Vagina (tissue), 2 donors: ENCODE measurements at places on chromosomes 6 and 20.

- no peak for DNase-seq
Measured at GRCh38 chr20:54048481-54048880, 21.9 kb downstream of the BCAS1 start.

DNA sequence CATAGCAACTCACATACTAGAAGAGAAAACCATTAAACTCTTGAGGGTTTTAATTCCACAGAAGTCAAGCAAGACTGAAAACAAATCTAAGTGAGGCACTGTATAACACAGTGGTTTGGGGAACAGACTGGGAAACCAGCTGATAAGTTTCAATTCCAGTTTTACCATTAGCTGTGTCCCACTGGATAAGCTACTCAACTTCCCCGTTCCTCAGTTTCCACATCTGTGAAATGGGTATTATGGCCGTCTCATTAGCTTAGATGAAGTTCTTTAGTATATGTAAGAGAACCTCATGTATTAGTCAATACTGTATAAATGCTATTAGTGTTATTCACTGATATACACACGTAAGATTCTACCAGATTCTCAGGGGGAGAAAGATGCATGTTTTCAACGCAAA is 89.0 kb downstream of the ZFP64 start:
- DNase-seq: no peak

DNA sequence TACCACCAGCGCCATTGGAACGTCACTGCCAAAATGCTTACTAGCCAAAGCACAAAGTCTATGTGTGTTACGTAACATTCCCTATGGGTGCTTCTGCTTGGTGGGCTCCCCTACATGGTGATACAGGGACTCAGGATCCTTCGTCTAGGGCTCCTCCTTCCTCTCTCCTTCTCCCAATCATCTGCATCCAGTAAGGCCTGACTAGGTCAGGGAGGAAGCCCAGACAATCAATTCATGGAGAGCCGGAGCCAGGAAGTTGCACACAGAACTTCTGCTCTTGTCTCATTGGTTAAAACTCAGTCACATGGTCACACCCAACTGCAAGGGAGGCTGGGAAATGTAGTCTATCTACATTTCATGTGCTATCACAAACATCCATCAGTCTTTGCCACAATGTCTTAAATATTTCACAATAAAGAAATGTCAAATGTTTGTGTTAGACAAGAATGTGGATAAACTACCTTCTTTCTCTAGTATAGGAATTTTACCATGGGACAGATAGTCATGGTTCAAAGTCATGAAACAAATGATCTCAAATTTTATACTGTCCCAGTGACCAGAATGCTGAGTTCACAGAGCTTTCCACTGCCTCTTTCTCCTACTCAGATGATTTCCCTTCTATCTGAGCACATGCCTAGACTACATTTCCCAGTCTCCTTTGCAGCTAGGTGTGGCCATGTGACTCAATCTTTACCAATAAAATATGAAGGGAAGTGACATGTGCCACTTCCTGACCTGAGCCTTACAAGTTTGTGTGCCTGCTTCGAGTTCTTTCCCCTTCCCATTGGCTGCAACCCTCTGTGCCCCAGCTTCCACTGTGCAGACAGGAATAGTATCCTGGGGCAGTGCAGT is 9.3 kb upstream of the KCNK15 start:
- no peak for DNase-seq

GRCh38 chr6:22529866-22530265 is 39.5 kb upstream of the HDGFL1 start:
- DNase-seq: no peak

DNA sequence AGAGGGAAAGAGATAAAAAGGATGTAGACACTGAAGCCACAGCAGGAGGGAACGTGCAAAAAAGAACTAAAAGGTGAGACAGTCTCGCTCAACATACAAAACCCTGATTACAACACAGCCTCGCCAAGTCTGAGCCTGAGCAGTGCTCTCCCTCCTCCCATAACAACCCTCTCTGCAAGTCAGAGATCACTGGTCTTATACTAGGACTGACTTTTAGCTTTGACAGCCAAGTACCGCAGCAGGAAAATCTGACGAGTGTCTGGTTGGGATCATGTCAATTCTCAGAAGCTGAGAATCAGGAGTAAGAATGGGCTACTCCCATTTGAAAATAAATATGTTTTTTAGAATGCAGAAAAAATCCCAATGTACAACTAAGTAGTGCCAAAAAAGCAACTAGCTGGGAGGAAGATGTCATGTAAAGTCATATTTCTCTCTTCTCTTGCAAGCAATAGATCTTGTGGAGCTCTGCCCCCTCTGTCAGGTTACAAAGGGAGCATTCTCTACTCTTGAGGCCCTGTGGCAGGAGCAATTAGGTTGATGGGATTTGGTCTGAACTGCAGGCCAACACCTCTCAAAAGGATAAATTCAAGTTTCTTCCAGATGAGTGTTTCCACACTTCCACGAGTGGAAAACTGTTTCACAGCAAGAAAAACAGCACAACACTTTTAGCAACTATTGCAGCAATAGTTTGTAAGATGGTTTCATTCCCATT is 118.9 kb upstream of the COL21A1 start:
- no peak for DNase-seq
